Putamen (tissue), 1 donor: ENCODE measurements at places on chromosomes 11 and 22.

GRCh38 chr11:85806876-85807275 lies 4.1 kb downstream of the SYTL2 start:
- no peak for DNase-seq

GRCh38 chr11:61870541-61871031 lies 20.8 kb downstream of the FADS3 start:
- no peak for DNase-seq

GRCh38 chr11:105202422-105202821 lies 62.9 kb upstream of the CARD18 start:
- DNase-seq, result no peak

- no peak for DNase-seq
Observed at GRCh38 chr22:25876871-25877270, 134.9 kb downstream of the MYO18B start.

DNA sequence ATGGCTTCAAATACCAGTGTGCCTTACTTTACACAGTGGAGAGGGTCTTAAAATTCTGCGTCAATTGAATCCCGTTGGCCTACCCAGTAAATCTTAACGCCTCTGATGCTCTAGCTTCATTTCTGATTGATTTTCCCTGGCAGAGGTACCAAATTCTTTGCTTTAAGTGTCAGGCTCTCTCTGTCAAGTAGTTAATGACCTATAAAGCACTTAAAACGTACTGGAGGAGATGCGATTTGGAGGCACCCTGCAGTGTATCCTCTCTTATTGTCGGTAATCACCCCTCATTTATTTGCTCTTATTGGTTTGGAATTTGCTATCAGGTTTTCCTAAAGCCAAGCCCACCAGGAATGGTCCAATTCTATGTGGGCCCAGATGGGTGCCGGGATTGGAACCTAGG lies 59.2 kb downstream of the NFAM1 start:
- DNase-seq, result no peak

DNA sequence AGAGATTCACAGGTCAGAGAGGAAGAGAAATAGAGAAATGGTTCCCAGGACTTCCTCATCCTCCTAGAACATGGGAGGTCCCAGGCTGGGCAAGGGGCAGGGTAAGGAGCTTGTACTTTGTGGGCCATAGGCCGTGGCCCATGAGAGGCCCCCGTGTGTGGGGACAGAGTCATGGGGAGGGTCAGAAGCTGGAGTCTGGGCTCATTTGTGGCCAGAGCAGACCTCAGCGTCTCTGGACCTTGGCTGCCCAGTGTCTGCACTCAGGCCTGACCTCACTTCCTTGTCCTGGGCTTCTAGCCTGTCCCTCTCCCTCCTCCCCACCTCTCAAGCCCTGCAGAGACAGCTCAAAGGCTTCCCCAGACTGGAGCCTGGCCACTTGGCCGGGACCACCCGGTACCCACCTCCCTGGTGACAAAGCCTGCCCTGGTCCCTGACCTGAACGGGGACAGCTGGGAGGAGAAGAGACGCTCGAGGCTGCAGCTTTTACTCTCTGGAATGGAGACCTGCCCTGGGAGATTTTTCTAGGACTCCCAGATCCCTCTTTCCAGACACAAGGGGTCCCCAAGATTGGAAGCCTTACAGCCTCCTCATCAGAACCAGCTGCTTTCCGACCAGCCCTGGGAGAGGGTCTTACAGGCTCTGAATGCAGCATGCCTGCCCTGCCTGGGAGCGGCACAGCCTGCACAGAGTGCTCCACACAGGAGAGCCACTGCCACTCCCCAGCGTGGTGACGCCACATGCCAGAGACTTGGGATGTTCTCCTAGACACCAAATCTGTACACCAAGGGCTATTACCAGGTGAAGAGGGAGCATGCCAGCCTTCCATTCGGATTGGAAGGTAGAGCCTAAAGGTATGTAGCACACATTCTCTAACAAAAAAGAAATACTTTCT lies 569.0 kb upstream of the B3GAT1 start:
- DNase-seq, result no peak

- DNase-seq, result no peak
Observed at GRCh38 chr11:4677948-4678347, 19.7 kb downstream of the OR51E2 start.
